Naive thymus-derived CD8-positive, alpha-beta T cell (primary cell): ENCODE measurements at places on chromosomes 16 and 17. TPM values are rescaled to one million over a fixed set of nuclear protein-coding genes. Genes with fewer than 3 reads are reported as not detected.

GRCh38 chr17:78273813-78274212 lies 42.4 kb downstream of the TMEM235 start:
- H3K4me3 ChIP-seq = no peak overlapping the region
- no peak for DNase-seq
- H3K27ac ChIP-seq = no peak overlapping the region
- H3K27me3 ChIP-seq = peaks cover 2% of the 10 kb centered on the region
- H3K36me3 ChIP-seq = no peaks in the 10 kb centered on the region

- no peak overlapping the region for H3K4me3 ChIP-seq
- no peak for DNase-seq
- no peaks in the 10 kb centered on the region for H3K4me1 ChIP-seq
- no peaks in the 10 kb centered on the region for H3K36me3 ChIP-seq
- H3K27ac ChIP-seq = no peak overlapping the region
These were observed 12.6 kb upstream of the GPT2 start for GRCh38 chr16:46871597-46871996.

DNA sequence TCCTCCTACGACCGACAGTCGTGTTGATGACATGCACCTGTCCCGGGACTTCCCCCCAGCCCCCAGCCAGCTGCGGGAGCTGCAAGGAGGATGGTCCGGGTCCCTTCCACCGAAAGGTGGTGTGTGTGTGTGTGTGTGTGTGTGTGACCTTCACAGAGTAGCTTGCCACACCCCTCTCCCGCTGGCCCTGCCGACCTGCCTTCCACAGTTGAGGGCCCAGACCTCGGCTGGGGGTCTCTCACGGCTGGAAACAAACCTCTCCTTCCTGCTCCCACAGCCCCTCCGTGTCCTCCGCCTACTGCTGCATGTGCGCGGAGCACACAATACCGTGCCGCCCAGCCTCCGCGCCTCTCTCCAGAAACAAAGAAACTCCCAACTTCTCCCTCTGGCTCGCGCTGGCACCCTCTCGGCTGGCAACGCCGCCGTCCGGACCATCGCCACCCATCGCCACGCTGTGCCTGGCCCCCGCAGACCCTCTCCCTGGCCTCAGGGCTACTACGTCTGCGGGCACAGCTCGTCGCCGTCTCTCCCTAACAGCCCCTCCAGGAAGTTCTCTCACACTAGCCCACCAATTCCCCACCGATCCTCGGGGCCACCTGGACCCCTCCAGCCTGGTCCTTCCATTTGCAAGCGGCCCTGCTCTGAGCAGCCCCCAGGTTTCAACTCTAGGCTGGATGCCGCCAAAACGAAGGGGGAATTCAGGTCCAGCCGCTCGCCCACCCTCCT lies 81.2 kb downstream of the TIMM22 start:
- H3K4me1 ChIP-seq = no peaks in the 10 kb centered on the region
- peaks cover 37% of the 10 kb centered on the region for H3K36me3 ChIP-seq
- H3K4me3 ChIP-seq = no peak overlapping the region

- no peak for DNase-seq
- peak overlapping the region; percentile 97 for H3K4me3 ChIP-seq
- no peaks in the 10 kb centered on the region for H3K36me3 ChIP-seq
- peaks cover 1% of the 10 kb centered on the region for H3K27me3 ChIP-seq
These were observed 383.8 kb downstream of the ZFHX3 start for GRCh38 chr16:72664056-72664508.

Gene SERPINF2
- total RNA-seq = 0.85 TPM

DNA sequence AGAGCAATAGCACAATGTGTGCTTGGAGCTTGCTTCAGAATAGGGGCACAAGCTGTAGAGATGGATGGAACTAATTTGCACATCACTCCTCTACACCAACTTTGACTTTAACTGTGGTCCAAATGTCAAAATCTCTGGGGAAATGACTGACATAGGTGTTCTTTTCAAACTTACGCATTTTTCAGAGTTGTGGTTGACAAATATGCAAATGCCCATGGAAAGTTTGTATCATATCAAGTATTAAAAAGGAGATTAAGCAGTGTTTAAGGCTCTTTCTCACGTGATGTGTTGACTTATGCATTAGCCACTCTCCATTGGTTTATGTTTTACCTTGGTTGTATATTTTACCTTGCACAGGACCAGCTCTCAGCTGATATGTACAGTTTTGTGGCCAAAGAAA lies 77.1 kb downstream of the ELAC2 start:
- no peak overlapping the region for H3K4me3 ChIP-seq
- H3K27me3 ChIP-seq = peaks cover 10% of the 10 kb centered on the region
- no peaks in the 10 kb centered on the region for H3K36me3 ChIP-seq
- DNase-seq = no peak
- no peak overlapping the region for H3K27ac ChIP-seq

DNA sequence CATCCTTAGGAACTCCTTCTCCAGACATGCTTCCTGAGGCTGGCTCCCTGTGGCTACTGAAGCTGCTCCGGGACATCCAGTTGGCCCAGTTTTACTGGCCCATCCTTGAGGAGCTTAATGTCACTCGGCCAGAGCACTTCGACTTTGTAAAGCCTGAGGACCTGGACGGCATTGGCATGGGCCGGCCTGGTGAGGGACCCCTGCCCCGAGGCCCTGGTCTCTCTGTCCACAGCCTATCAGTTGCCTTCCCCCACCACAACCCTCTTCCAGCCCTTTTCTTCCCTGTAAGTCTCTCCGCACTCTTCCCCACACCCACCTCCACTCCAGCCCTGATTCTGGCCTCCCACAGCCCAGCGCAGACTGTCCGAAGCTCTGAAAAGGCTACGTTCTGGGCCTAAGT lies 2.0 kb downstream of the TNK1 start:
- peak overlapping the region; percentile 65 for H3K4me3 ChIP-seq
- peaks cover 6% of the 10 kb centered on the region for H3K36me3 ChIP-seq
- peaks cover 32% of the 10 kb centered on the region for H3K27me3 ChIP-seq
- peak overlapping the region; percentile 77 for H3K27ac ChIP-seq
- DNase-seq = no peak

DNA sequence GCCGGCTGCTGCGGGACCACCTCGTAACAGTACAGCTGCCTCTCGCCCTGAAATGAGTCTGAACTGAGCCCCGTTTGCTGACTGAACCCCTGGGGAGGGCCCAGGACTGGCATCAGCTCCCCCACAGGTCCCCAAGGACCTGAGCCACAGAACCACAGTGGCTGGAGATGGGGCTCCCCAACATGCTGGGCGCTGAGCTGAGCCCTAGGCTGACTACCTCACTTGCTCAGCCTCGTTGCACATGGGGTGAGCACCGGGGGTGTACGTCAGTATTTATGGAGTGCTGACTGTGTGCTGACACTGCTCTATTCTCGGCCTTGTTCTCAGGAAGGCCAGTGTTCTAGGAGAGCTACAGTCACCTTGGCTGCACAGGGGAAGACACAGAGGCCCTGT lies 6.6 kb upstream of the VASN start:
- H3K27ac ChIP-seq = no peak overlapping the region
- no peak for DNase-seq
- H3K36me3 ChIP-seq = peaks cover 40% of the 10 kb centered on the region
- H3K4me3 ChIP-seq = no peak overlapping the region
- H3K4me1 ChIP-seq = no peaks in the 10 kb centered on the region

DNA sequence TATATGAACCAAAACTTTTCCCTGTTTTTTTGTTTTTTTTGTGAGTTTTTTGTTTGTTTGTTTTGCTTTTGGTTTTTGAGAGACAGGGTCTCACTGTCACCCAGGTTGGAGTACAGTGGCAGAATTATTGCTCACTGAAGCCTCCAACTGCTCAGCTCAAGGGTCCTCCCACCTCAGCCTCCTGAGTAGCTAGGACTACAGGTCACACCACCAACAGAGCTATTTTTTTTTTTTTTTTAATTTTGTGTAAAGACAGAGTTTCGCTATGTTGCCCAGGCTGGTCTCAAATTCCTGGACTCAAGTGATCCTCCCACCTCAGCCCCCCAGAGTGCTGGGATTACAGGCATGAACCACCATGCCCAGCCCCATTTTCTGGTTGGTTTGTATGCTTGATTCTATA lies 28.6 kb downstream of the CMTM4 start:
- H3K36me3 ChIP-seq = no peaks in the 10 kb centered on the region
- DNase-seq = no peak
- H3K27me3 ChIP-seq = no peaks in the 10 kb centered on the region
- H3K27ac ChIP-seq = no peak overlapping the region

DNA sequence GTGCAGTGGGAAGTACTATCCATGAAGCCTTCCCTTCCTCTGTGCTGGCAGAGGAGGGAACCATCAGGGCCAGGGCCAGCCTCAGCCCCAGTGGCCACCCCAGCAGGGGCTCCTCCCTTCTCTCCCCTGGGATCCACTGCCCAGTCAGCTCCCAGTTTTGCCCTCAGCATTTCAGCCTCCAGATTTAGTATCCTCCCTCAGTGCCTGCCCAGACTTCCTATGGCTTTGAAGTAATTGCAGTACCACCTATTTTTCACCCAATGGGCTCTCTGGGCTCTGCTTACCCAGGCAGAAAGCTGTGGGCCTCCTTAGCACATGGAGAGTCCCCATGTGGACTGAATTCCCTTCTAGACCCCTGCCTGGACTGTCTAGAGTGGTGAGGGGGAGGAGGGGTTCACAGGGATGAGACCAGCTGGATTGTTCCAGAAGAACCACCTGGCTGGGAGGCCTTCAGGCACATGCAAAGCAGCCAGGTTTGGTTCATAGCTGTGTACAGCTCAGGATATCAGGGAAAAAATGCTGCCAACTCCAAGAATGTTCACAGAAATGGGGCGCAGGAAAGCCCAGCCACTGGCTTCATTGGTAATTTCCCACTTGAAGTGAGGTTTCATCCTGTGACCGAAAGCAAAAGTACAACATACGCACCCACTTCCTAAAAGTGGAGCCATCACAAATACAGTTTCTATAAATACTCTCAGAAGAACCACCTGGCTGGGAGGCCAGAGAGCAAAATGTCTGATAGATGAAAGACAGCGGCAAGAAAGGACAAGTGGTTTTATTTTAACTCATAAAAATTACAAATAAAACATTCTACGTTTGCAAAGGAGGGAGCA lies 15.2 kb upstream of the HERPUD1 start:
- H3K27me3 ChIP-seq = no peaks in the 10 kb centered on the region
- H3K4me3 ChIP-seq = peak overlapping the region; percentile 34
- no peaks in the 10 kb centered on the region for H3K36me3 ChIP-seq
- H3K27ac ChIP-seq = peak overlapping the region; percentile 87

DNA sequence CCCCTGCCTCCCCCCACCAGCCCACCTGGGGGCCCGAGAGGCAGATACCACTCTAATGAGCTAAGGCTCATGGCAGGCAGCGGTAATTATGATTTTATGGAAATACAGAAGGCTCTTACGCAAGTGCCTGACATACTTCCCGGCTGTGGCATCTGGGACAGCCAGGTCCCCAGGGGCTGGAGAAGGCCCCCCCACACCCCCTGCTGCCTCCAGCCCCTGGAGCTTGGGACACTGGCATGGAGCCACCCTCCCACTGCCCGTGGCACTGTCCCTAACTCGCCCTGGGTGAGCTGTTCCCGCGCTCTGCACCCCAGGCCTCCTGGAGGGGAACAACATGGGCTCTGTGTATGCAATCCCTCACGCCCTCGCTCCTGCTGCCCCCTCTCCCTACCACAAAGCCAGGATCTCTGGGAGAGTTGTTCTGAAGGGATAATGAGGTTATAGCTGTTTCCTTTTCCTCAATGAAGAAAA lies 5.4 kb upstream of the STAC2 start:
- no peak for DNase-seq
- H3K36me3 ChIP-seq = no peaks in the 10 kb centered on the region
- peaks cover 18% of the 10 kb centered on the region for H3K4me1 ChIP-seq
- H3K4me3 ChIP-seq = no peak overlapping the region

GRCh38 chr17:8935191-8935590 lies 30.3 kb downstream of the PIK3R5 start:
- H3K27me3 ChIP-seq = no peaks in the 10 kb centered on the region
- peak overlapping the region; percentile 16 for H3K4me3 ChIP-seq
- peaks cover 70% of the 10 kb centered on the region for H3K4me1 ChIP-seq

DNA sequence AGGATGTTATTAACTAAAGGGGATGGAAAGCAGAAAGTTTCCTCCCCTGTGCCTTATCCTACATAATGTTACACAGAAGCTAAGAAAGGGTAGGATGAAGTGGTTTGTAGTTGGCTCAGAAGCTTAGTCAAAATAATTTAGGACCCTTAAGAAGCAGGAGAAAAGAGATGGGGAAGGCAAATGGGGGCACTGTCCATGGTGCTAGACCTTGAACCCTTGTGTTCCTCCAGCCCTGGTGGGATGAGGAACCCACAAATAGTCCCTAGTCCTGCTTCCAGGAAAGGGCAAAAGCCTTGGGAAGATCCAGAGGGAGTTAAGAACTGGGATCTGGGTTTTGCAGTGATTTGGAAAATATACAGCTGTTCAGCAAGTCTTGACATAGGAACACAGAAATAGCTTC lies 54.5 kb downstream of the SLC5A11 start:
- no peak for DNase-seq
- no peak overlapping the region for H3K27ac ChIP-seq
- H3K4me3 ChIP-seq = no peak overlapping the region
- peaks cover 7% of the 10 kb centered on the region for H3K36me3 ChIP-seq
- H3K4me1 ChIP-seq = no peaks in the 10 kb centered on the region

GRCh38 chr16:65888201-65888600 lies 478.3 kb upstream of the CDH5 start:
- no peaks in the 10 kb centered on the region for H3K4me1 ChIP-seq
- H3K4me3 ChIP-seq = no peak overlapping the region
- H3K36me3 ChIP-seq = no peaks in the 10 kb centered on the region
- no peak overlapping the region for H3K27ac ChIP-seq
- H3K27me3 ChIP-seq = peaks cover 2% of the 10 kb centered on the region

- H3K27me3 ChIP-seq = no peaks in the 10 kb centered on the region
- H3K4me1 ChIP-seq = peaks cover 30% of the 10 kb centered on the region
- H3K27ac ChIP-seq = no peak overlapping the region
These were observed 155.7 kb downstream of the SOCS1 start for GRCh38 chr16:11100239-11100750.

- H3K36me3 ChIP-seq = peaks cover 13% of the 10 kb centered on the region
- H3K27me3 ChIP-seq = no peaks in the 10 kb centered on the region
- H3K27ac ChIP-seq = no peak overlapping the region
- no peak overlapping the region for H3K4me3 ChIP-seq
These were observed 89.5 kb downstream of the RAP1GAP2 start for GRCh38 chr17:2885733-2886132.

Gene MYH8
- not detected for total RNA-seq

GRCh38 chr16:83220066-83220465 lies 587.7 kb upstream of the HSBP1 start:
- no peaks in the 10 kb centered on the region for H3K4me1 ChIP-seq
- no peak overlapping the region for H3K27ac ChIP-seq
- H3K36me3 ChIP-seq = no peaks in the 10 kb centered on the region

DNA sequence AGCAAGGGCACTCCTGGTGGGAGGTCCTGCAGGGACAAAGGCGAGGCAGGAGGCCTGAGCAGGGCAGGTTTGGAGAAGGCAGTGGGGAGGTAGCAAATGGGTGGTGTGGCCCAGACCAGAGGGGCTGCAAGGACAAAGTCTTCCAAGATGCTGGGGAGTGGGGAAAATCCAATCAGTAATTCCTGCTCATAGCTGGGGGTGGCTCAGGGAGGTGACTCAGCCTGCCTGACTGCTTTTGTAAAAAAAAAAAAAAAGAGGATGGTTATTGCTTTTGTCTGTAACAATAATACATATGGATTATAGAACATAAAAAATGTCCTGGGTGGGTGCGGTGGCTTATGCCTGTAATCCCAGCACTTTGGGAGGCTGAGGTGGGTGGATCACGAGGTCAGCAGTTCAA lies 5.2 kb downstream of the IL34 start:
- no peak overlapping the region for H3K4me3 ChIP-seq
- H3K27ac ChIP-seq = peak overlapping the region; percentile 41
- H3K27me3 ChIP-seq = no peaks in the 10 kb centered on the region
- H3K4me1 ChIP-seq = peaks cover 2% of the 10 kb centered on the region

GRCh38 chr16:29977063-29977825 lies 3.6 kb downstream of the TAOK2 start:
- peaks cover 42% of the 10 kb centered on the region for H3K4me1 ChIP-seq
- peak overlapping the region; percentile 53 for H3K27ac ChIP-seq
- H3K36me3 ChIP-seq = peaks cover 5% of the 10 kb centered on the region
- no peaks in the 10 kb centered on the region for H3K27me3 ChIP-seq

GRCh38 chr17:80446645-80447405 lies 29.6 kb downstream of the NPTX1 start:
- no peak overlapping the region for H3K27ac ChIP-seq
- H3K4me3 ChIP-seq = no peak overlapping the region
- DNase-seq = no peak
